Tibial nerve (tissue), 4 donors: ENCODE measurements at places on chromosomes 2 and 18. TPM values are rescaled to one million over a fixed set of nuclear protein-coding genes. Genes with fewer than 3 reads are reported as not detected.

GRCh38 chr2:64295326-64296139 lies 151.3 kb upstream of the PELI1 start:
- no peak overlapping the region for H3K4me3 ChIP-seq
- H3K27me3 ChIP-seq, result no peaks in the 10 kb centered on the region
- no peaks in the 10 kb centered on the region for H3K36me3 ChIP-seq
- no peaks in the 10 kb centered on the region for H3K4me1 ChIP-seq
- DNase-seq, result no peak
- no peak overlapping the region for H3K27ac ChIP-seq

GRCh38 chr2:146123714-146124113 lies 1603.8 kb upstream of the ZEB2 start:
- H3K4me3 ChIP-seq, result no peak overlapping the region
- no peaks in the 10 kb centered on the region for H3K27me3 ChIP-seq

AKAIN1 gene
- not detected for total RNA-seq

DNA sequence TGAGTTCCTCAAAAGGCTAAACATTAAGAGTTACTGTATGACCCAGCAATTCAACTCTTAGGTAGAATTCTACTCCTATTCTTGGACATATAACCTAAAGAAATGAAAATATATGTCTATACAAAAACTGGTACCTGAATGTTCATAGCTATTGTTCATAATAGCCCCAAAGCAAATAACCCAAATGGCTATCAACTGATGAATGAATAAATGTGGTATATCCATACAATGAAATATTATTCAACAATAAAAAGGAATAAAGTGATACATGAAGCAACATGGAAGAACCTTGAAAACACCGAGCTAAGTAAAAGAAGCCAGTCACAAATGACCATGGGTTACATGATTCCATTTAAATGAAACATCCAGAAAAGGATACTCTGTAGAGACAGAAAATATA lies 114.6 kb downstream of the BAZ2B start:
- no peaks in the 10 kb centered on the region for H3K4me1 ChIP-seq
- H3K27ac ChIP-seq, result no peak overlapping the region
- H3K36me3 ChIP-seq, result no peaks in the 10 kb centered on the region
- no peak overlapping the region for H3K4me3 ChIP-seq

DNAJC5G gene
- not detected for total RNA-seq

DNA sequence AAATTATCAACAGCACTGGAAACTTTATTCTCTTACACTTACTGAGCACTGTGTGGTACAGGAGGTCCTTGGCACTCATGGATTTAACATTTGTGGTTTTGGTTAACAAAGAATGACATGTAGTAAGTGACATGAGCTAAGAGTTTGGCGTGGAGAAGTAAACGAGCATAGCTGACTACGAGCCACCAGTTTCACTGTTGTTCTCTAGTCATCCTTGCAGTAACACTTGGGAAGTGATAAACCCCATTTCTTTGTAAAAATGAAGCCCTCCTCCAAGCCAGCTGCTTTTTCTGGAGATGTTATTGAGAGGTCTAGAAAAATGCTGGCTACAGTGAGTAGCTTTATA lies 32.7 kb downstream of the QPCT start:
- H3K27me3 ChIP-seq, result no peaks in the 10 kb centered on the region
- no peak overlapping the region for H3K4me3 ChIP-seq
- peak overlapping the region; percentile 89 for H3K27ac ChIP-seq
- no peaks in the 10 kb centered on the region for H3K36me3 ChIP-seq
- peaks cover 12% of the 10 kb centered on the region for H3K4me1 ChIP-seq
- DNase-seq, result no peak

KCNJ13 gene
- total RNA-seq, result not detected

CBLN2 gene
- not detected for total RNA-seq

GRCh38 chr2:20589975-20590703 lies 60.8 kb downstream of the HS1BP3 start:
- no peaks in the 10 kb centered on the region for H3K27me3 ChIP-seq
- DNase-seq, result no peak
- no peaks in the 10 kb centered on the region for H3K36me3 ChIP-seq
- H3K27ac ChIP-seq, result no peak overlapping the region
- H3K4me1 ChIP-seq, result peaks cover 43% of the 10 kb centered on the region
- H3K4me3 ChIP-seq, result no peak overlapping the region

POTEC gene
- not detected for total RNA-seq

RNU2-63P gene
- total RNA-seq, result not detected
